Activated CD8-positive, alpha-beta T cell treated with anti-CD3 and anti-CD28 coated beads, Interleukin-2, amount 10 ng/mL, durations not matched to agents 7 days and 5 days (primary cell): ENCODE measurements at places on chromosomes 1 and 21. TPM values are rescaled to one million over a fixed set of nuclear protein-coding genes. Genes with fewer than 3 reads are reported as not detected.

CRYZL1 gene
- total RNA-seq = 31.4 TPM

TMEM81 gene
- total RNA-seq = 2.8 TPM

SHISA4 gene
- not detected for total RNA-seq

DUSP23 gene
- total RNA-seq = 21.9 TPM

RASSF5 gene
- 192 TPM for total RNA-seq

VWA5B1 gene
- total RNA-seq = not detected

CYP4Z1 gene
- not detected for total RNA-seq

GSTM2 gene
- 19.3 TPM for total RNA-seq

YBX1 gene
- total RNA-seq = 733 TPM

BTBD19 gene
- total RNA-seq = 8.8 TPM

HSPA6 gene
- total RNA-seq = 1.1 TPM

ADCY10 gene
- total RNA-seq = not detected

FNDC5 gene
- not detected for total RNA-seq

ATP1A4 gene
- total RNA-seq = not detected
